ENCODE measurements at places on chromosomes 2 and 18.

GRCh38 chr2:241990466-241990865 is 120.9 kb downstream of the RTP5 start:
- no peak for DNase-seq

- DNase-seq = no peak
Observed at GRCh38 chr2:176793792-176794191, 418.8 kb upstream of the HNRNPA3 start.

DNA sequence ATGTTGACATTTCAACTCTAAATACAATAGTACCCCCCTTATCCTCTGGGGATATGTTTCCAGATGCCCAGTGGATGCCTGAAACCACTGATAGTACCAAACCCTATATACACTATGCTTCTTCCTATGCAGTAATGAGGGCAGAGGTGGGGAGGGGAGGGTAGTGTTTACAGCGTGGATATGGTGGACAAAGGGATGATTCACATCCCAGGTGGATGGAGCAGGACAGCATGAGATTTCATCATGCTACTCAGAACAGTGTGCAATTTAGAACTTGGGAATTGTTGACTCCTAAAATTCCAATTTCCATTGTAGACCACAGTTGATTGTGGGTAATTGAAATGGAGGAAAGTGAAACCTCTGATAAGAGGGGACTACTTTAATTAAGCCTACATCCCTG is 75.4 kb downstream of the TSN start:
- DNase-seq = no peak

- no peak for DNase-seq
Observed at GRCh38 chr2:106280722-106281446, 86.8 kb upstream of the UXS1 start.

- no peak for DNase-seq
Observed at GRCh38 chr2:106789185-106789584, 96.8 kb downstream of the ST6GAL2 start.

GRCh38 chr18:76988031-76988826 is 144.4 kb downstream of the MBP start:
- no peak for DNase-seq

DNA sequence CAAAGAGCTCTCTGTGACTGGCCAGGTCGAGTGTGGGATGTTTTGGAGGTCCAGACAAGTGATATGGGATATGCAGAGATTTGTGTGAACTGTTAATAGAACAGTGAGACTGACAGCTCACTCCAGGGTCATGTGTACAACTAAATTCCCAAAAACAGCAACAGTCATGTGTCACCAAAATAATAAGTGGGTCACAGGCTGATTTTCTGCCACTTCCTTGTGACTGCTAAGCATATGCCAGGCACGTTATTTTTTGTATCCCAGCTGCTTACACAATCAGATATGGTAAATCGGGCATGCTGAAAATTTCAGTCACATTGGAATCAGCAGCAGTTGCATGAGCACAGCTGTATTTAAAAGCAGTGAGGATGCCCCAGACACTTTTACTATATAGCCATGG is 198.7 kb downstream of the PTGR3 start:
- DNase-seq = no peak

DNA sequence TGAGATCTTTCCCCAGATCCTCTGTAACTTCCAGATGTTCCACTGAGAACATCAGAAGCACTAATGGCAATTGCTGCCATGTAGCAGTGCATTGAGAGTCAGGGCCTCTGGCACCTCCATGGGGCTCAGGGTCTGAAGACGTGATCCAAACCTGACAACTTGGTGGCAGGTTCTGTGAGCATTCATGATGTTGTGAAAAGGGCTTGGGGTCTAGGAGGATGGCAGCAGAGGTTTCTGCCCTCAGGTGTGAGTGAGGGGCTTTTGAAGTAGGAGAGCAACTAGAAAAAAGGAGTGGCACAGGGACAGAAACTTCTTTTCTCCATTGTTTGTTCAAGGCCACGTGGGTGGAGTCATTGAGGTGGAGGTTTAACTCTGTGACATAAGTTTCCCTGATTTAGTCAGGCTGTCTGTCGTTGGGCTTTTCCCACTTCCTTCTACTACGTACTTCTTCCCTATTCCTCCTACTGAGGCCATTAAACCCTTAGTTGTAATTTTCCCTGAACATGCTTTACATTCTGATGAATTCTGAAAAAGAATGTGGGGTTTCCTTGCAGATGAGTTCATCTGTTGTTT is 13.1 kb downstream of the CFLAR start:
- DNase-seq = no peak

GRCh38 chr2:11022064-11022463 is 110.3 kb downstream of the KCNF1 start:
- DNase-seq = no peak

DNA sequence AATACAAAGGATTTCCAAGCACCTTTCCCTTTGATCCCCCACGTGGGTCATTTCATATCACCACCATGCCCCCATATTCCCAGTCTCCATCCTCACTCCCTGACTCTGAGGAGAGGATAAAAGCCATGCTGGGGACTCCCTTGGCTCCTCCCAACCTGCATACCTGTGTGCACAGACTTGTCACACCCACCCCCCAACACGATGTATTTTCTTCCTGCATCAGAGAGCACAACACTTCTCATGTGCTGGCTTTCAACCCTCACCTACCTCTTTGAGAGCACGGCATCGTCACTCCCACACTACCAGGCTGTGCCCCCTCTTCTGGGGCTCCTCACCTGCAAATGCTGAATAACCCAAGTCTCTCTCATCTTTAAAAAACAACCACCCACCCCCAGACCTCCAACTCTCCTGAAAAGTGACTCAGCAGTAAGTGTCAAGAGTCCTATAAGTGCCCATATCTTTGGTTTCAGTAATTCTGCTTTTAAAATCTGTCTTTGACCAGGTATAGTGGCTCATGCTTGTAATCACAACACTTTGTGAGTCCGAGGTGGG is 53.1 kb downstream of the AP1S3 start:
- no peak for DNase-seq

GRCh38 chr2:236899146-236899545 is 186.5 kb upstream of the COPS8 start:
- DNase-seq = no peak

- DNase-seq = no peak
Observed at GRCh38 chr2:215958257-215958656, 55.1 kb downstream of the MREG start.

GRCh38 chr18:22829781-22830180 is 103.3 kb upstream of the RBBP8 start:
- no peak for DNase-seq

DNA sequence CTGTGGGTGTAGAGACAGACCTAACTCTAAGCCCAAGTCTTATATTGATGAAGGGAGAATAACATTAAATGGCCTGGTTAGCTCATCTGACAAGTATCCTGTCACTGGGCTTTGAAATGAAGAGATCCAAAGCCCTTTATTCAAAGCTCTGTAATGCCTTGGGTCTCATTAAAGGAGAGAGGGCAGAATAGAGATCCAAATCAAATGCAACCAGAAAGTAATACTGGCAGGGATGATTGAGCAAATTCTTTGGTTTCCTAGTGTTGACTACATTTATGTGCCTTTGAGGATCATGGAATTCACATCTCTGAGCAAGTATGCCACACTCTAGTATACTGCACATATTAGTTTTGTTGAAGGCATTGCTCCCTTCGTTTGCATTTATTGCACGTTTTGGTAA is 147.9 kb upstream of the CAVIN2 start:
- DNase-seq = no peak

- no peak for DNase-seq
Observed at GRCh38 chr2:202555356-202555755, 79.4 kb upstream of the FAM117B start.

DNA sequence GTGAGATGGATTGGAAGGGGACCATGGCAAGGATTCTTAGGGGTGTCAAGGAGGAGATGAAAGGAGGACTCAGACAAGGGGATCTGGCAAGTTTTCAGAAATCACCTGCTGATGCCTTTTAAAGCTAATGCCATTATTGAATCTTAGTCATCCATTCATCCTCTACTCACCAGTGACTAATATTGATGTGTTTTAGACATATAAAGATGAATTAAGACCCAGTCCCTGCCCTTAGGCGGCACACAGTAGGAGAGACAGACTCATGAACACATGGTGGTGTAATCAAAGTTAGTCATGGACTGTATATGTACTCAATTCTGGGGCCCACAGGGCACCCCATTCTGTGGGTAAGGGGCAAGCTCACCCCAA is 56.5 kb upstream of the ATL2 start:
- no peak for DNase-seq

DNA sequence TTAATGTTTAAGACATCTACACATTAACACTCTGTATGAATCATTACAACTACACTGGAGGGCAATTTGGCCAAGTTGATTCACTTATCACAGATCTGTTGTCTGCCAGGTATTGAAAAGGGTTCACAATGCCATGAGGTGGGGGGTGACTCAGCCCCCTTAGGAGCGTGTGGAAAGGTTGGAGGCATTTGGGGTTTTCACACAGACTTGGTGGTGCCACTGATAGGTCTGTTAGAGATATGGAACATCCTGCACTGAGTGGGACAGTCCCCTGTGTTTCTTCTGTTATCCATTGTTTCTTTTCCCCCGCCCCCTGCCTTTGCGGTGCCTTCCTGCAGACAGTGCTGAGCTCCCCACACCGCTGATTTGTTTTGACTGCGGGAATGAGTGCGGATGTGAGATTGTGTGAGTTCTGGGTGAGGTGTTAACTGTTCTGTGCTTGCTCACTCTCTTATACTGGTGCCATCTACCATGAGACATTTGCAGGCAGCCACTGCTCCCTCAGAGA is 9.3 kb upstream of the TSN start:
- no peak for DNase-seq

DNA sequence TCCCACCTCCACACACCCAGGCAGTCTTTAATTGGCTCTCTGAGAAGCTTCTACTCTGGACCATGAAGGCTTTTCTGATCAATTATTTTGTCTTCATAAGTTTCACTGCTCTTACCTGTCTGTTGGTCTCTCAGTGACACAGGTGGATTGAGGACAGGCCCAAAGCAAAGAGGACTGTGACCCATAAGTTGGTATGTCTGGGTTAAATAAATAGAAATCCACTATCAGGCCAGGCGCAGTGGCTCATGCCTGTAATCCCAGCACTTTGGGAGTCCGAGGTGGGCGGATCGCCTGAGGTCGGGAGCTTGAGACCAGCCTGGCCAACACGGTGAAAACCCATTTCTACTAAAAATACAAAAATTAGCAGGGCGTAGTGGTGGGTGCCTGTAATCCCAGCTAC is 2.7 kb upstream of the SLC16A14 start:
- DNase-seq = no peak

DNA sequence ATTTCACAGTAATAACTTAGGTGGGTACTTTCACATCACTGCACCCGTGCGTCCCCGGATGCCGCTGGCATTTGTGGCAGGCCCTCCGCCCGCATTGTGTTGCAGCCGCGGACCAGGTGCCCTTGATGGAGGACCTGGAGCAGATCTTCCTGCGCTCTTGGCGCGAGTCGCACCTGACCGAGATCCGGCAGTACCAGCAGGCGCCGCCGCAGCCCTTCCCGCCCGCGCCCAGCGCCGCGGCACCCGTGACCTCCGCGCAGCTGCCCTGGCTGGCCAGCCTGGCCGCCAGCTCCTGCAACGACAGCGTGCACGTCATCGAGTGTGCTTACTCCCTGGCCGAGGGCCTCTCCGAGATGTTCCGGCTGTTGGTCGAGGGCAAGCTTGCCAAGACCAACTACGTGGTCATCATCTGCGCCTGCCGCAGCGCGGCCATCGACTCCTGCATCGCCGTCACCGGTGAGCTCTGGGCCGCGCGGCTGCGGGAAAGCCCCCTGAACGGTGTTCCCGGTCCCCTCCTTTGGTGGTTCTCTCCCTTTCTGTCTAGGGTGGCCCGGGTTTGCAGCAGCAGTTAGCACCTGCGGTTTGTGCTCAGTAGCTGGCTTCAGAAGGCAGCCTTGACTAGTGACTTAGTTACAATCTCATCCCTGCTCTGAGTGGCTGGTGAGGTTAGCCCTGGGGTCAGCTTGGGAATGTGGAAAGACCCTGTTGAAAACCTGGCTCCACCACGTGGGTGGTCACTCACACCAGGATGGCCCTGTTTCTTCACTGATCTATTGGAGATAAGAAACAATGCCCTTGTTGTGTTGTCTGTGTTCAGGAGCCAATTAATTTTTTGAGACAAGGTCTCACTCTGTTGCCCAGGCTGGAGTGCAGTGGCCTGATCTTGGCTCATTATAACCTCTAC is 59.1 kb downstream of the GREB1 start:
- no peak for DNase-seq

DNA sequence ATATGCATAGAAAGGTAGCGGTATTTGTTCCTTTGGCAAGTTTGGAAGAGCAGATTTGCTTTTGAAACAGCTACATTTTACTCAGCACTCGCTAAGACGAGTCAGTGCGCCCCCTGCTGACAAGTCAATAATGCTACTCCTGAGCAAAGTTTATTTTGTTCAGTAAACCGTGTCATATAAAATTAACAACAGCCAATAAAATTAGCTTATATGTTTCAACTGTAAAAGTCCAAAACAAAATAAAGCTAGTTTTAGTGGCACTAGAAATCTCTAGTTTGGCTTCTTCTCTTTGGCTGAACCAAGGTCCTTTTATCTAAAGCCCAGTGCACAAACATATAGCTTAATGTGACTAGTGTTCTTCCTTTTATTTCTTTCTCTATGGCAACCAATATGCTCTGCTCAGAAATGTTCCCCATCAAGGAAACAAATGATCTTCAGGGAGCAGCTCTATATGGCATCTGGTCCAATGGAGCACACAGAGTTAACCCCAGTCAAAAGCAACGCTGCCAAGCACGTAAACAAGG is 4.2 kb upstream of the POU3F3 start:
- peak; percentile 64 for DNase-seq

DNA sequence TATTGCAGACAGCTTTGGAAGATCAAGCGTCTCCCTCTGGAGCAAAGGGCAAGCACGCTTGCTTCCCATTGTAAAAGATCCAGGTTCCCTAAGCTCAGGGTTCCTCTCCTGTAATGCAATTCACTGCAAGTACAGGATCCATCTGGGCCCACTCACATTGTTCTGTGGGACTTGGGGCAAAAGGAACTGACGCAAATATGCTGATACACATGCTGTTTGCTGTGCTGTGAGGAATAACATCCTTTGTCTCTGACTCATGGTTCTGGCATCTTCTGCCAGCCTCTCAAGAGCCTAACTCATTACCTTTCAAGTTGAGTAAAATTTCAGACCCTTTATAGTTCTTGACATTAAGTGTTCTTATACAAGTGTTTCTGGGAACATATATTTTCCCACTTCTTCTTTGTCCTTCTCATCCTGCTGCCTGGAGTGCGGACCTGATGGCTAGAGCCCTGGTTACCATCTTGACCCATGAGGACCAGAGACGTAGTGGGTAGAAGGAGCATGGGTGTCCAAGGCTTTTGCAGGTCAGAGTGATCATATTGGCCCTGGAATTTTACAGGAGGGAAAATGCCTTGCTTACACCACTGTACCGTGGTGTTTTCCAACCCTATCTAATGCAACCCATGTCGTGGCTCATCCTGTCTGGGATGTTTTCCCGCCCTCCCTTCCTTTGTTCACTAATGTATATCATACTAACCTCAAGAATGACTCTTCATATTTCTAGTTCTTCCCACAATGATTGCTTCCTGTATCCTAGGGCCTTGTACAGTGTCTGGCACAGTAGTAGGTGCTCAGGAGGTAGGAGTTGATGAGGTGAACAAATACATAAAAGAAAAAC is 145.7 kb upstream of the GLI2 start:
- DNase-seq = no peak

GRCh38 chr18:43847164-43848091 is 570.1 kb upstream of the SYT4 start:
- no peak for DNase-seq
